ENCODE measurements at places on chromosomes 2 and 18.

DNA sequence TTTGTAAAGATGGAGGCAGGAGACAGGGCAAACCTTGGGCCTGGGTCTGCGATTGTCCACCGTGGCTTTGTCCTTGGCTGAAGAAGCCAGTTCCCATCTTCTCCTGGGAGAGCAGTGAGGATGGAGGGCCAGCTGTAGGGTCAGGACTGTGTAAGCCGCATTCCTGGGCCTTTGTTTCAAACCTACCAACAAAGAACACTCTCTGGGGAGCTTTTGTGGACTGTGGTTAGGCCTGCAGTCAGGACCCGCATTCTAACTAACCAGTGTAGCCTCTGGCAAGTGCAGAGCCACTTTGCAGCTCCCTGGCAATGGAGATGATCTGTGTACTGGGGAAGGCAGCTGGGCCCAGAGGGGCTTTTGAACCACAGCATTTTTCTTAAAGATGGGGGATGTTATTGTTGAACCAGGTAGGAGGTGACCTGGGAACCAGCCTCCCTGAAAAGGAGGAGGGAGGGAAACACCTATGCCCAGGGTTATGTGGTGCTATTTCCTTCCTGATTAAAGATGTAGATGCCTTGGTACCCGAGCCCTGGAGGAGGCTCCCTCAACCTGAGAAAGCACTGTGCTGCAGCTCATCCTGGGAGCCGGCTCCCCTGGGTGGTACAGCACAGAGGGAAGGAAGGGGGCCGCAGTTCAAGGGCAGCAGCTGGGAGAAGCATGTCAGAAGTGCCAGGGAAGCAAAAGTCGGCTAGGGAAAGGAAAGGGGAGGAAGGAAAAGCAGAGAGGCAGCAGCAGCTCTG, 12.7 kb upstream of the SMAD4 start:
- no peak for DNase-seq

DNA sequence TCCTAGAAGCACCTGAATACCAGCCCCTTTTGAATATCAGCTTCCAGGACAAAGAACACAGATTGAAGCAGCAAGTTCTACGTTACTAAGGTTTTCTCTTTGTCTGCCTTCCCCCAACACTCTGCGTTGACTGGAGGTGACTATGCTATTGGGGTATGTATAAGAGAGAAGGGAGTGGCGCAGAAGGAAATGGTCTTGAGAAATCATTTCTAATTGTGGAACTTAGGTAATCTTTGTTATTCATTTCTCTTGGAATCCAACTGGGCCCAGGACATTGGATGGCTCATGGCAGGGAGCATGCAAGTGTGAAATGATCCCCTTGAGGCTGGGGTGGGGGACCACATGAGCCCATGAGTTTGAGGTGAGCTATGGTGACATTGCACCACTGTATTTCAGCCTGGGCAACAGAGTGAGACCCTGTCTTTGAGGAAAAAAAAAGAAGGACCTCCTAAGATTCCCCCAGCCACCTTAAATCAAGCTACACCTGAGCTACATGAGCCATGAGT, 29.7 kb downstream of the XDH start:
- DNase-seq: peak; percentile 86

- no peak for DNase-seq
These were observed 107.8 kb upstream of the ZNF521 start for GRCh38 chr18:25459814-25460213.

DNA sequence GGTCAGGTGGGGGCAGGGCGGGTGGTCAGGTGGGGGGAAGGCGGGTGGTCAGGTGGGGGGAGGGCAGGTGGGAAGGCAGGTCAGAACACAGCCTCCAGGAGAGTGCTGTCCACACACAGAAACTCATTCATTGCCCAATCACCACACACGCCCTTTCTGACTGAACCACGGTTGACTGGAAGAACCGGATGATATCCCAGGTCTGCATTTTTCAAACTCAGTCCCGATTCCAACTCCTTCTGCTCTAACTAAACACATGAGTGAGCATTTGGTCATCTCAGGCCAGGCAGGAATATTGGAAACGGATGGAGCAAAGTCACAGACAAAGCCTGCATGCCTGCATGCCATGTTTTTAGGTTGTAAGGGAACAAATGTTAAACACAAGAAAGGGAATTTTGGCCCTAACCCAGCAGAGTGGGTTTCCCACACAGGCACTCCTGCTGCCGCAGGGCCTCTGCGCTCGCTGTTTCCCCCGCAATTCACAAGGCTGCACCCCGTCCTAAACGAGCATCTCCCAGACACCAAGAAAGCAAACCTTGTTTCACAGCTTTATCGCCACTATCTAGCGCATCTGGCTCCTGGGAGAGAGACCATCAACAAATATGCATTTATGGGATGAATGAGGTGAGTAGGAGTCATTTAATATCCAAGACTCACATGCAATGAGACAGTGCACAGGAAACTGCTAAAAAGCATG, 100.1 kb downstream of the ZNF516 start:
- no peak for DNase-seq

DNA sequence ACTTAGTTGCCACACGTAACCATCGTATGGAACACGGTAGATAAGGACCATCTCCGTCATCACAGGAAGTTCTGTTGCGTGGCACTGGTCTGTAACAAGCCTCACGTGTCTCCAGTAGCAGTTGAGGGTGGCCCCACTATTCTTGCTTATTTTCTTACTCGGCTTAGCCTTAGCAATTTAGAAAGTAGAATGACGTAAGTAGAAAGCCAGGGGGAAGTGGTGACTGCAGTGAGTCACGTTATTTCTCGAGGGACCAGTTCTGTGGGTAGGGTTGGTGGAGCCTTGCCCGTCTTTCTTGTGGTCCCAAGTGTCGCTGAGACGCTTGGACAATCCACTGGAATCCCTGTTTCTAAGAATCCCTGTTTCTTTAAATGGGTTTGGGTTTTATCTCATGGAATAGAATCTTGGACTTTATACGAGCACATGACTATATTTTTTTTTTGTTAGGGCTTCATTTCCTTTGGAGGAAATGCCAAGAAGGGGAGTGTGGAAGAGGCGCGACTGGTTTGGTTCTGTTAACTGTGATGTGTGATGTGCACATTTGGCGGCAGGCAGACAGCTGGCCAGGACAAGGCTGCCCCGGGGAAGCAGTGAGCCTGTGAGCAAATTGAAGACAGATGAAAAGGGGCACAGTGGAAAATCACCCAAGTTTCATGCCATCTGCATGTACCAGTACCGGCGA, 96.2 kb downstream of the CABLES1 start:
- peak; percentile 88 for DNase-seq

GRCh38 chr18:26971409-26971808, 105.9 kb upstream of the AQP4 start:
- DNase-seq: peak; percentile 30

DNA sequence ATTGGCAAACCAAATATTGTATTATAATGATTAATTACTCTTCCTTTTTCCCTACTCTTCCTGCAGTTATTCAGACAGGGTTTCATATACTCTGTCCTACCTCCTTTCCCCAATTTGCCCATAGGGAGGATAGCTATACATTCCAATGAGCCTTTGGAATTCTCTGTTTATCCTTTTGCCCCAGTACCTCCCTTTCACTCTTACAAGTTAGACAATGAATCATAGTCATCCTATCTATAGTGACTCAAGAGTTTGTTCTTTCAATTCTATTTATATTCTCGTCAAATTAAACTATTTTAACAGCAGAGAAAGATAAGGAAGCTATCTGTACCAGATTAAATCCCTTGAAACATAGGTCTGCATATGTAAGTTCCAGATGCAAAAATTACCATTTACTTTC, 437.5 kb downstream of the NR4A2 start:
- DNase-seq: no peak

GRCh38 chr2:50680646-50681045, 351.3 kb downstream of the NRXN1 start:
- DNase-seq: no peak

DNA sequence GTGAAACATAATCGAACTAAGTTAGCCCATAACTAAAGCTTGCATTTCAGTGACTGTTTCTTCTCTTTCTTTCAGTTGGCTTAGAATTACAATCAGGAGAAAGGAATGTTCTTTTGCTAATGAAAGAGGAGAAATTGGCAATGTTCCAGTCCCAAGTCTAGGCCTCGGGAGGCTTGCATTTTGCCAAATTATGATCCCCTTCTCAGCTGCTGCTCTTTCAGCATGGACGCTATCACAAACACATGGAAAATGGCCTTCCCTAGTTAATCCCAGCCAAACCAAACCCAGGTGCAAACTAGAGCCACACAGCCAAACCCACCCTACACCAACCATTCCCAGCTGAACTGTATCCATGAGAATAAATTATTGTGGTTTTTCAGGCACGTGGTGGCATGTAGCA, 605.2 kb upstream of the LRRTM4 start:
- no peak for DNase-seq

GRCh38 chr2:231348173-231348572, 47.3 kb upstream of the B3GNT7 start:
- no peak for DNase-seq

DNA sequence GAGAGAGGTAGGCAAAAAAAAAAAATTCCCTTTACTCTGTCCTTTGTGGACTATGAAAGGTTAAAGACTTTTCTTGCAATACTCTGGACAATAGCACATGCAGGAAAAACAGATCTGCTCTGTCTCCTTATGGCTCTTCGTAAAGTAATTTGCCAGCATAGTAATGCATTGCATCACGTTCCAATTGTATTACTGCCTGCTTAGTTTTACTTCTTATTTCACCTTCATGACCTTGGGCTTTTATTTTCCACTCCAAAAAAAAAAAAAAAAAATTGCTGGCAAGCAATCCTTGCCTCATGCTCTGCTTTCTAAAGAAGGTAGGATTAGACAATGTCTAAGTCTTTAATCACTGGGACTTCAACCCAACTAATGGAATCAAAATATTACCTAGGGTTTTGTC, 1802.7 kb downstream of the SUCLG1 start:
- no peak for DNase-seq

DNA sequence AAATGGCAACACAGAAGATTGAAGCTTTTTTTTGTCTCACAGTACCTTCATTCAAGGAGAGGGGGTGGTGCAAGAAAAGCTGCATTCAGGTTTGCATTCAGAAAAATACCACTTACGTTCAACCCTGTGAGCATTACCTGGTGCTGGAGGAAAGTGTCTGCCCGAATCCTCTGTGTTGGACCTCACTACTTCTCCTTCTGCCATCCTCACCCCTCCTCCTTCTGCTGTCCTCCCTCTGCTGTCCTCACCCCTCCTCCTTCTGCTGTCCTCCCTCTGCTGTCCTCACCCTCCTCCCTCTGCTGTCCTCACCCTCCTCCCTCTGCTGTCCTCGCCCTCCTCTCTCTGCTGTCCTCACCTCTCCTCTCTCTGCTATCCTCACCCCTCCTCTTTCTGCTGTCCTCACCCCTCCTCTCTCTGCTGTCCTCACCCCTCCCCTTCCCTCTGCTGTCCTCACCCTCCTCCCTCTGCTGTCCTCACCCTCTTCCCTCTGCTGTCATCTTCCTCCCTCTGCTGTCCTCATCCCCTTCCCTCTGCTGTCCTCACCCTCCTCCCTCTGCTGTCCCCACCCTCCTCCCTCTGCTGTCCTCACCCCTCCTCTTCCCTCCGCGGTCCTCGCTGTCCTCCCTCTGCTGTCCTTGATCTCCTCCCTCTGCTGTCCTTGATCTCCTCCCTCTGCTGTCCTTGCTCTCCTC, 11.3 kb downstream of the GAD1 start:
- DNase-seq: no peak

DNA sequence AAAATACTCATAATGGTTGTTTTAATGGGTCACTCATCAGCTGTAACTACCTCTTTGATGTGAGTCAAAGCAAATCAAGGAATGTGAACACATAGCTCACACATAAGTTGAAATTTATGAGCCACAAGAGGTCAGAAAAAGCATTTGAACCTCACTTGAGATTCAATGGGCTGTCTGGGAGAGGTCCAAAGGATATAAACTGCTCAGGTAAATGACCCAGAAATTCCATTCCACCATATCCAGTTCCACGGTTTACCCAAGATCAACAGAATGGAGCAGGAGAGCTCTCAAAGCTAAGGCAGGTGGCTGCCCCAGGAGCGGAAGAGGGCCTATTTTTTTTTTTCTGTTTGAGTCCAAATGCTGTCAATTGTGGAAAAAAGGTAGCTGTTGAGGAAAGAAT, 464.1 kb downstream of the TNS1 start:
- no peak for DNase-seq

- DNase-seq: no peak
These were observed 376.8 kb upstream of the ID2 start for GRCh38 chr2:8304821-8305766.

- DNase-seq: peak; percentile 70
These were observed 1.1 kb upstream of the MAT2A start for GRCh38 chr2:85537600-85538506.

- no peak for DNase-seq
These were observed 62.6 kb downstream of the ETAA1 start for GRCh38 chr2:67459761-67460160.

DNA sequence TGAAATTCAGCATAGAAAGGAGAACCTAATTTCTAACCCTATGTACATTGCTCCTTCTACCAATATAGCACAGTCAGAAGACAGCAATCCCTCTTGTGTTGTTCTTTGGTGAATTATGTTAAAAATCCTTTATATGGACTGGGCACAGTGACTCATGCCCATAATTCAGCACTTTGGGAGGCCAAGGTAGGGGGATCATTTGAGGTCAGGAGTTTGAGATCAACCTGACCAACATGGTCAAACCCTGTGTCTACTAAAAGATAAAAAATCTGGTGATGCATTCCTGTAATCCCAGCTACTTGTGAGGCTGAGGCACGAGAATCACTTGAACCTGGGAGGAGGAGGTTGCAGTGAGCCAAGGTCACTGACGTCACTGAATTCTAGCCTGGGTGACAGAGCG, 195.6 kb downstream of the TMX3 start:
- no peak for DNase-seq

DNA sequence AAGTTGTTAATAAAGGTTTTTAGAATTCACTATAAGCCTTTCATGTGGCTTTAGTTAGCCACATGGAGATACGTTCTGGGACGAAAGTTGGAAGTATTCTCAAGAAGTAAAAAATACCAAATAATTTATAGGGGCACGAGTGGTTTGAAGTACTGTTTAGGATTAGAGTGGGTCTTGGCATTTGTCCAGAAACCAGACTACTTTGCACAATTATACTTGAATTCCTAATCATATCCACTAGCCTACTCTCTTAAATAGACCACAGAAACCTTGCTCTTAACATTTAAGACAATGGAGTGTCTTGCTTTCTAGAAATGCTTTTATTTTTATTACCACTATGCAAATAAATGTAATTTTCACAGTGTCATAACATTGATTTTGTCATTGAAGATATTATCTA, 44.6 kb downstream of the UBE2E3 start:
- no peak for DNase-seq

- DNase-seq: no peak
These were observed 58.5 kb upstream of the TWIST2 start for GRCh38 chr2:238789317-238789806.

GRCh38 chr2:119483395-119483753, 40.9 kb downstream of the SCTR start:
- DNase-seq: no peak

DNA sequence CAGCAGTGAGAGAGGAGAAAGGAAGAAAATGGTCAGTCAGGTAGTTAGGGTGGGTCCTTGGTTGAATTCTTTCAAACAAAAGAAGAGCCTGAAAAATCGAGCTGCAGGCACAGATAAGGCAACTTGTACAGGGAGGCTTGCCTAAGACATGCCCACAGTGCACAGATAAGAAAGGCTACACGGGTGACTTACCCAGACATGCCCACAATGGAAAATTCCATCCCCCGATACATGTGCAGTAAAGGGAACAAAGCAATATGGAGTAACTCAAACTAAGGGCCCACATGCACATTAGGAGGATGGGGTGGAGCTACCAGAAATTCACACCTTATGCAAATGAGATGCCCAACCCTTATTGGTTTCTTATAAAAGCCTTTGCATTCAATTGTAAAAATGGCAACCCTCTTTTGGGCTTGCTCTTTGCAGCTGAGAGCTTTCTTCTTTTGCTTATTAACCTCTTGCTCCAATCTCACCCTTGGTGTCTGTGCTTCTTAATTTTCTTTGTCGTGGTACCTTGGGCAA, 110.3 kb upstream of the RMP24 start:
- no peak for DNase-seq

Measured in Daoy (cell line).